ENCODE measurements at places on chromosomes 1 and 21.

DNA sequence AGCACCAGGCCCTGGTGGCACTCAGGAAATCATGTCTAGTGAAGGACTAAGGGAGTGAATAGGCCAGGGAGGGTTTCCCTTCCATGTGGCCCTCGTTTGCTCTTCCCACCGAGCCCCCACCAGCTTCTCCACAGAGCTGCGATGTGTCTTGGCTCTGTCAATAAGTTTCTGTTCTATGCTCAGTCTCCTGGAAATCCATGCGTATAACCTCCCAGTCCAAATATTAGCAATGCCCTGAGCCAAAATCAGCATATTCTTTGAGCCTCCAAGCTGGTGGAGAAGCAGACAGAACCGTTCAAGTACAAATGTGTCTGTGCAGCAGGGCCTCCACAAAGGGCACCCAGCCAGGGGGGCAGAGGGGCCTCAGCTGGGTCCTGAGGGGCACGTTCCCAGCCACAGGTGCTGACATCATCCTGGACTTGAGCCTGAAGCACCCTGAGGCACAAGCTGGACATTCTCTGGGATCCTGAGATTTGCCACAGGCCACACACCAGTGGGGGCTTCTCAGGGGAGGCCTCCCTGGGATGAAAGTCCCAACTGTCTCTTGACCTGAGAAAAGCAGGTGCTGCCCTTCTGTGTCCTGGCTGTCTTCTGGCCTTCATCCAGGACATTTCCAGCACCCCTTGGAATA is 350.5 kb upstream of the VAMP3 start:
- no peak for DNase-seq

GRCh38 chr1:25163986-25164385 is 68.3 kb downstream of the SYF2 start:
- no peak for DNase-seq

DNA sequence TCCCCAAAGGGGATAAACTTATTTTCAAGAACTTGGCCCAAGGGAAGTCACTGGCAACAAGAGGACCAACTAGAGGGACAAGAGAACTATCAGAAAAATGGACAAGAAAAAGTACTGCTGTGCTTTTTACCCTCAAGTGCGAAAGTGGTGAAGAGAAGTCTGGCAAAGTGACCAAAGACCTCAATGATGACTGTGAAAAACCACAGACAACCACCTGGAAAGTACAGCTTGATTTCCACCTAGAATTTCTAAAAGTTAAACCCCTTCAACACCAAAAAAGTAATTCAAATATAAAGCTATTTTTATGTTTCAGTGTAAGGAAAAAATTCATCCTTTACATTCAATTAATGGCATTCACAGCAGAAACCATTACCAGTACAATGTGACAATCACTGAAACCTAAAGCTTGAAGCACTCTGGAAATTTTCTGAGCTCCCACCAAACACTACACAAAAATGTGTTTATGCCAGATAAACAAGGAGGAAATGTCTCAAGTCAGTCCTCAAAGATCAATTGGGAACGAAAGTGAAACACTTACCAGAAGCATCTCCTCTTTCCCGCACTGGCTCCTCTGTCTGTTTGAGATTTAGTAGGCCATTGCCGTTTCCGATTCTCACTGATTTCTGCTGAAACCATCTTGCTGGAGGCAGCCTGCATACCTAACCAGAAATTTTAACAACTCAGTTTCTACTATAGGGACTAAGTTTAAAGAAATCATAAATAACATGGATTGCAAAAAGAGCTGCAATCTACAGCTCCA is 8.3 kb downstream of the SDE2 start:
- DNase-seq = no peak

- no peak for DNase-seq
Measured at GRCh38 chr1:229035748-229036082, 235.2 kb upstream of the RAB4A start.

DNA sequence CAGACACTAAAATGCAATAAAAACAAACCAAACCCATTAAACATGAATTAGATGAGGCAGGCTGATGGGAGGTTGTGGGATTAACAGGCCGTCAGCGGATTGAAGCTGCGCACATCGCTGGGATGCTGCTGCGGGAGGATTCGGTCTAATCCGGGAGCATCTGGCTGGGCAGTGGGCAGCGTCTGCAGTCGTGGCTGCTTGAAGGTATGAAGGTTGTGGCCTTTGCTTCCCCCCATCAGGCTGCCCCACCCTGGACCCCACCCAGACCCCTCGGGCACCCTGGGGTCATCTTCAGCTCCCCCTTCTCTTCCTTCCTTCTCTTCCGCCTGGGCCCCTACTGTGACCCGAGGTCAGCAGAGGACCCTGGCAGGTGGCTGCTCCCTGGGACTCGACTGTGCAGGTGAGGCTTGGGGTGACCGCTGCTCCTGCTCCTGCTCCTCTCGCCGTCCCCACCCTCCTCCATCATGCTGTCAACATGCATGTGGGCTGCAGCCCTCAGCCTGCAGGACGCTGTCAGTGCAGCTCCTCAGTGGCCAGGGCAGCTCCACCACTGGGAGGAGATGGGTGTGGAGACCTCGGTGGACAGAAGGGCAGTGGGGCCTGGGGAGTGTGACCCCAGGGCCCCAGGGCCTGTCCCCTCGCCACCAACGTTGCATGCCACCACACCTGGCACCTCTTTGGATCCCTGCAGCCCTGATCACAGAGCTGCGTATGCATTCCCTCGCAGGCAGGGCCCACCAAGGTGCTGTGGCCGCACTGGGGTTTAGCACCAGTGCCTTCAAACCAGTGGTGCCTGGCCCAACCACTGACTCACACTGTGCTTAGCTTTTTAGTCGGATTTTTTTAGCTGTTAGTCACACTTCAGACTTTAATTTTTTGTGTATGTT is 112.2 kb upstream of the COL6A1 start:
- DNase-seq = no peak

DNA sequence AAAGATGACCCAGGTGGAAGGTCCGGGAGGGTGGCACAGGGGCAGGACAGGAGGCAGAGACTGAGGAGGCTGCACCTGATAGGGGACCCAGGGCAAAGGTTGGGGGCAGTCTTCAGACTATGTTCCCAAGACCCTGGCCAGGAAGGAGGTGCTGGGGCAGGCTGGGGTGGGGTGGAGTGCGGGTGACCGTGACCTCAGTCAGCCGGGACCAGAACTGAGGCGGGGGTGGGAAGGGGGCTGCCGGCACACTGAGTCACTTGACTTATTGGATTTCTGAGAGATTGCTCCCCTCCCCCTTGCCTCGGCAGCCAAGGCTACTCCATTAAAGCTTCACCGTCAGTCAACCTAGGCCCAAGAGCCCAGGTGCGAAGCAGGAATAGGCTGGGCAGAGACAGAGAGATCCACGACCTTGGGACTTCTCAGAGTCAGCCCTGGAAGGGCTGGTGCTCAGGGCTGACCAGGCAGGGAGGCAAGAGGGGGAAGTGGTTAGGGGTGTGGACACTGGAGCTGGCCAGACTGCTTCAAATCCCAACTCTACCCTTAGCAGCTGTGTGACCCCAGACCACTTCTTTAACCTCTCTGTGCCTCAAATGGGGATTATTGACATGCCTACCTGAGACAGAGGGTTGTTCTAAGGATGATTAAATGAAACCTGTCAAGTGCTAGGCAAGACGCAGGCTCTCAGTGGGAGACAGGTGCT is 47.9 kb upstream of the LAPTM5 start:
- DNase-seq = no peak

- DNase-seq = no peak
Measured at GRCh38 chr1:25011943-25012638, 82.0 kb upstream of the RUNX3 start.

DNA sequence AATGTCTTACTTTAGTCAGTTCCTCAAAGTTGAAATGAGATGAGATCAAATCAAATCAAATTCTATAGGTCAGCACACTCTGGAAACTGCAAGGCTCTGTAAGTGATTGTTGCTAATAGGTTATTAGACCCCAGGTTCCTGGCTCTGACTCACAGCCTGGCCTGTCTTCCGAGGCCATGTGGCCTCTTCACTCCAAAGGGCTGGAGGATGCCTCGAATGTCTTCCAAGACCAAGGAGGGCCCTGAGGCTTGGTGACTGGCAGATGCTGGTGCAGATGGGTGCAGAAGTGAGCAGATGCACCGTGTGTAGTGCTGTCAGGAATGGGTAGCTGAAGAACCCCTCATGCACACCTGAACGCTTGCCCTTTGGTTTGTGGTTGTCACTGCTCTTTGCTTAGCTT is 113.4 kb downstream of the MAB21L3 start:
- no peak for DNase-seq

GRCh38 chr1:238778113-238778512 is 608.3 kb upstream of the CHRM3 start:
- DNase-seq = no peak

DNA sequence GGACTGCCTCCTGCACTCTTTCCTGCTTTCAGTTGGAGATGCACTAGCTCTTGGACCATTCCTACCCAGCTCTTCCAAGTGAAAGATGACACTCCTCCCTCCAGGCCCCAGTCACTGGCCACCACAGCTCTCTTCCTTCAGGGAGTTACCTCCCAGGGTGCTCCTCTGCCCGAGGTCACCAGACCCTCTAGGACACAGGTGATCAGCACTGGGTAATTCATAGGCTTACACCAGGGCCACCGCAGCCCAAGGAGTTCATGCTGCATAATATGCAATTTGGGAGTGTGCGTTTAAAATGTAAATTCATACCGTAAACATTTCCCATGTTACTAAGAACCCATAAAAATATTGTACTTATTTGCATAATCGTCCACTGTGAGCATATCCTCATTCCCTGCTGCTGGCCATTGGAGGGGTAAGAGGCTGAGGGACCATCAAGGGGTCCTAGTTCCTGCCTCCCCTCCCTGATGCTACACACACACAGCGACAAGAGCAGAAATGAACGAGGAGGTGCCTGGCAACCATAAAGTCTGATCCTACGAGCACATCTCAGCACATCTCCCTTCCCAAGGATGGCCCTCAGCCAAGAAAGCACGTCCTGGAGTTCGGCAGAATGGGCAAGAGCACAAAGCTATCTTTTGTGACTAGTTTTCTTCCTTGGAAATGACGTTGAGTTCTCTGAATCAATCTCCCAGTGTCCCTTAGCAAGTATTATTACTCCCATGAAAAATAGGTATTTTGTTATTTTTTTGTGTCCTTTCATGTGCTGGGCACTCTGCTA is 222.9 kb upstream of the RAB4A start:
- no peak for DNase-seq

- DNase-seq = no peak
Measured at GRCh38 chr1:232463225-232463624, 166.7 kb downstream of the SIPA1L2 start.

- DNase-seq = no peak
Measured at GRCh38 chr1:48536477-48536876, 64.5 kb upstream of the SPATA6 start.

GRCh38 chr1:147218606-147219005 is 6.5 kb downstream of the FMO5 start:
- no peak for DNase-seq

DNA sequence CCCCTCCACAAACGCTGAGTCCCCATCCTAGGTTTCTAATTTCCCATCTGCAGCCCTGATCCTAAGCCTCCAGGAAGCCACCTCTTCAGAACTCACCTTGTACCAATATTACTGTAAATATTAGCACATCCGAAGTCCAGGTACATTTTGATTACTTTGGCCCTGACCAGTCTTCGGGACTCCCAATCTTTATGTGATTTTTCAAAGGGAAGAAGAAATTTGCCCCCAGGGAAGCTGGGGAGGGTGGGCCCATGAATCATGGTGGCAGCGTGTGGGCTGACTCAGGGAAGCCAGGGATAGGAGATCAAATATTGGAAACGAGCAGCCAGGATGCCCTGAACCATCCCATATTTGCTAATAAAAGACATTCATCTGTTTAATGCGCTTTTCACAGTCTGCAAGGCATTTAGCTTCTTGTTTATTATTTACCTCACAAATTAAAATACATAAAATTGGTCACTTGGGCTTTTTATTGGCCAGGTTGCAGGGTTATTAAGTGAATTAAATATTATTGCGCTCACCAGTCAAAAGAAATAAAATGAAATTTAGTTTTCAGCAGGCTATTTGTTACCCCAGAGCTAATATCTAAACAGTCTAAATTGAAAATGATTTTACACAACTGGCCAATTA is 46.6 kb downstream of the KIAA0040 start:
- no peak for DNase-seq

GRCh38 chr1:55041613-55042012 is 2.3 kb downstream of the PCSK9 start:
- DNase-seq = no peak

GRCh38 chr1:172270605-172271004 is 149.9 kb upstream of the C1orf105 start:
- no peak for DNase-seq

DNA sequence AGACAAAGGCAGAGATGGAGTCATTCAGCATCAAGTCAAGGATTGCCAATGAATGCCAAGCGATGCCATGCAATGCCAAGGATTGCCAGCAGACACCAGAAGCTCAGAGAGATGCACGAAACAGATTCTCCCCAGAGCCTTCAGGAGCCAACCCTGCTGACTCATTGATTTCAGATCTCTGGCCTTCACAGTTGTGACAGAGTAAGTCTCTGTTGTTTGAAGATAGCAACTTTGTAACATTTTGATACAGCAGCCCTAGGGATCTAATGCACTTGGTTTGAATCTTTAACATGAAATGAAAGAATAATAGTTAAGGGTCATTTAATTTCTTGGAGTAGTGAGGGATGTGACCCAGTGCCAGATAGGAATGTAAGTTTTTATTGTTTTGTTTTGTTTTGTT is 287.4 kb upstream of the RUNX1 start:
- DNase-seq = no peak

GRCh38 chr1:26949266-26949925 is 10.9 kb downstream of the KDF1 start:
- DNase-seq = no peak

DNA sequence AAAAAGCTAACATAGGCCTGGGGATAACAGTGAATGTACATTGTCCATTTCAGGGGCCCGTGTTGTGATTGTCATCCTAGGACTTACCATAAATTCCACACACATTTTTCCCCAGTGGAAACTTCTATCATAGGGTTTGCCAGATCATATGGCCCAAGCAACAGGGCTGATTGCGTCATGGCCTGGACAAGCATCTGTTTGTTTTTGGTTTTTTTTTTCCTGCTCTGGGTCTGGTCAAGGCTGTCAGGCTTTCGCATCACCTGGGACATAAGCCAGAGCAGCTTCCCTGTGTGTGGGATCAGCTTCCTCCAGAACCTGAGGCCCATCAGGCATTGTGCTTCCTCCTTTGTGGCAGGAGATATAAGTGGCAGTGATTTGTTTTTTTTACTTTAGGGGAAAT is 598.5 kb upstream of the USP24 start:
- no peak for DNase-seq

GRCh38 chr1:39115271-39116110 is 89.0 kb upstream of the MACF1 start:
- DNase-seq = no peak

DNA sequence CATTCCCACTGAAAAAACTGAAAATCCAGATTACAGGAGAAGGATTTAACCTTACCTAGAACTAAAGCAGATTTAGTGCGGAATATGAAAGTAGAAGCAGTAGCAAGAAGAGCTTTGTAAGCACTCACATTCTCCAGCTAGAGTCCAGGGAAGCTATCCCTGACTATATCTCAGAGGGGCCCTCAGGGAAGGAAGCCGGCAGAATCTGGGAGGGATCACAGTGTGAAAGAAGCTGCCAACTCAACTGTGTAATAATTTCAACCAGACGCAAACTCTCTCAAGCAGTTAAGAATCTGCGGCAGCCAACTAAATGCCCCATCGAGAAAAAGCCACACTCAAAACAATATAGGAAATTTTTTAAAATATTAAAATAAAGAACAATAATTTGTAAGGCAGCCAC is 163.8 kb downstream of the EIF4G3 start:
- no peak for DNase-seq

GRCh38 chr1:227729144-227729880 is 5.8 kb downstream of the JMJD4 start:
- DNase-seq = no peak
